ENCODE measurements at places on chromosomes 1 and 21.

DNA sequence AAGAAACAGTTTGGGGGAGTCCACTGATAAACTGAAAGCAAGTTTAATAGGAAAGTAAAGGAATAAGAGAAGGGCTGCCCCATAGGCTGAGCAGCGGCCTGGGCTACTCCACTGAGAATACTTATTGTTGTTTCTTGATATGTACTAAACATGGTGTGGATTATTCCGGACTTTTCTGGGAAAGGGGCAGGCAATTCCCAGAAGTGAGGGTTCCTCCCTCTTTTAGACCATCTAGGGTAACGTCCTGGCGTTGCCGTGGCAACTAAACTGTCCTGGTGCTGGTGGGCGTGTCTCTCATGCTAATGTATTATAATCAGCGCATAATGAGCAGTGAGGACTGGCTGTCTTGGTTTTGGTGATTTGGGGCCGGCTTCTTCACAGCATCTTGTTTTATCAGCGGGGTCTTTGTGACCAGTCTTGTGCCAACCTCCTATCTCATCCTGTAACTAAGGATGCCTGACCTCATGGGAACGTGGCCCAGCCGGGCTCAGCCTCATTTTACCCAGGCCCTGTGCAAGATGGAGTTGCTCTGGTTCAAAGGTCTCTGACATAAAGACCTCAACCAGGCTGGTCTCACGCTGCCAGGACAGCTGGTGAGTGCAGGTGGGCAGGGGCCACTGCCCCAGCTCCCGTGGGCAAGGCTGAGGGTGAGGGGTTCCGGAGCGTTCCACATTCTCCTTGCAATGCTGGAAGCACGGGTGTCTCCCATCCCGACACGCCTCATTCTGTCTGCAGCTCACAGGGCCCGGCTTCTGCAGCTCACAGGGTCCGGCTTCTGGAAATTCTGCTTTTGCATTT is 19.6 kb upstream of the C1orf159 start:
- no peak for DNase-seq

- DNase-seq = no peak
Measured at GRCh38 chr21:39093526-39093925, 89.7 kb downstream of the PSMG1 start.

GRCh38 chr1:67894981-67895735 is 61.9 kb upstream of the GNG12 start:
- no peak for DNase-seq

- no peak for DNase-seq
Measured at GRCh38 chr1:20663365-20663764, 2.2 kb upstream of the DDOST start.

DNA sequence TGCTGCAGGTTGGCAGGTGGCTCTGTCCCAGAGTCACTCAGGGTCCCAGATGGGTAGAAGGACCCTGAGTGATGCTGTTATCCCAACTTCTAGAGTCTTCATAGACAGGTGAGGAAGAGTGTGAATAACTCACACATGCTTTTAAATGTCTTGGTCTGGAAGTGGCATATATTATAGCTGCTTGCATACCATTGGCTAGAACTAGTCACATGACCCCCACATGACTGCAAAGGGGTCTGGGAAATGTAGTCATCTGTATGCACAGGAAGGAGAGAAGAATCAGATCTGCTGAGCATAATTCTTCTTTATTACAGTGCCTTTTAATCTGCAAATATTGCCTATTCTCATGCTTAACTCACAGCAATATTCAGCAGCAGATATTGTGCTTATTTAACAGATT is 28.2 kb upstream of the KLHDC7A start:
- no peak for DNase-seq
